HS-27A (cell line): ENCODE measurements at places on chromosomes 1 and 21.

DNA sequence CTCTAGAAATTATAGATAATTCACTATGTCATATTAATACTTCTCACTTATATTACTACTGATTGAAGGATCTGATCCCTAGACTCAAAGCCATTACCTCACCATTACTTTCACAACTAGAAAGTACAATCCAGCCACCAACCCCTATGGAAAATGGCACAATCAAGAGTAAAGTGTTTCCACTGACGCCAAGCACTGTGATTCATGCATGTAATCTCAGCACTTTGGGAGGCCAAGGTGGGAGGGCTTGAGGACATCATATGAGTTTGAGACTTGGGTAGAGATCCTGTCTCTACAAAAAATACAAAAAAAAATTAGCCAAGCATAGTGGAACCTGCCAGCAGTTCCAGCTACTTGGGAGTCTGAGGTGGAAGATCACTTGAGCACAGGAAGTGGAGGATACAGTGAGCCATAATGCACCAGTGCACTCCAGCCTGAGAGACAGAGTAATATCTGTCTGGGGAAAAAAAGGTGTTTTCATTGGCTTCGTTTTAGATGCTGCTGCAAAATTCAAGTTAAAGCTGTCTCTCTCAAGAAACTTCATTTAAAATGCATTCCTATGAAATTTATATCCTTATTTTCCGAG is 126.5 kb downstream of the AKT3 start:
- no peak for DNase-seq

DNA sequence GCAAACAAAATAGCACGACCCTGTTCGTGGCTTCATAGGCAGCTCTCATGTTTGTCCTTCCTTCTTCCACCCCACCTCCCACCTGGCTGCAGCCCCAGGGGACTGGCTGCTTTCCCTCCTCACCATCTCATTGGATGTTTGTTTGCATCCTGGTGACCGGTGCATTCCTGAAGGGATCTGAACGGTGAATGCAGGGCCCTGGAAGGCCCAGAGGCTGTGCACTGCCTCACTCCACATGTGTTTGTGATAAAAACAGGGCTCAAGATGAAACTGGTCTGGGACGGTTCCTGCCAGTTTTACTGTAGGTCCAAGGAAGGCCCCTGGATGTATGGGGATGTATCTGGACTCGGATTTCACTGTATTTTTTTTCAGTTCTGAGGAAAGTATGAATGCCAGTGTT is 42.8 kb downstream of the CNN3 start:
- DNase-seq: no peak

GRCh38 chr1:205127646-205128045 is 5.9 kb upstream of the RBBP5 start:
- DNase-seq: no peak

GRCh38 chr1:4396551-4396950 is 257.9 kb upstream of the AJAP1 start:
- DNase-seq: no peak
